ENCODE measurements at places on chromosomes 7 and 10. TPM values are rescaled to one million over a fixed set of nuclear protein-coding genes. Genes with fewer than 3 reads are reported as not detected.

- DNase-seq: no peak
Measured at GRCh38 chr10:50152792-50153272, 85.1 kb downstream of the WASHC2A start.

DNA sequence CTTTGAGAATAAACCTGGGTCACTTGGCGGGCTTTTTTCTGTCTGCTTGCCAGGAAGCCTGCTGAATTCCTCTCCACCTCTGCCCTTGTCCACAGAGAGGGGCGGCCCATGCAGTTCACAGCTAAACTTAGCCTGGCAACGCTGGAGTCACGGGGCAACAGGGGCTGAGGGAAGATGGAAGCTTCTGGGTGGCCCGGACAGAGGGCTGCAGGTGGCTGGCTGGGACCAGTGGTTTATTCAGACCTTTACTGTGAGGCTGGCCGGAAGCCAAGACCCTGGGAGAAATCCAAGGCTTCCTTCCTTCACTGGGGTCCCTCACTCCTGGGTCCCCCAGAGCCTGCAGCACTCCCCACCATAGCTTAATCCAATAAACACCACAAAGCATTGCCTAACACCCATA is 17.0 kb downstream of the ITPRIP start:
- no peak for DNase-seq

DNA sequence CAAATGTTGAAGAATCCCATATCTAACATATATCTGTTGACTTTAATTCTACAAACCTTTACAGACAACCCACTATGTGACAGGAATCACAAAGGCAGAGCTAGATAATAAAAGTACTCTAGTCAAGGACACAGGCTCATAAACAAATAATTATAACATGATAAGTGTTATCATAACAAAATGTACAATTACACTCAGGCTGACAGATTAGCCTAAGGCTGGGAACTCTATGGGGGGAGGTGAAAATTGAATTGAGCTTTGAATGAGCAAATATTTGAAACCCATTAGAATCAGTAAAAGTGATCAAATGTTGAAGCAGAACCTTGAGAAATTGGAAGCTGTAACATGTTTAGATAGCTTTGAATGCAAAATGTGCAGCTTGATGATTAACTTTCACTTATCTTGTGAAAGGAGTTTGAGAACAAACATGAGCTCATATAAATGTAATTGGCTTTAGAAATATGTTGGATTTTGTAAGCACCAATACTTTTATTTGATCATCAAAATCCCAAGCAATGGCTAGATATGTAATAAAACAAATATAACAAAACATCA is 970.2 kb downstream of the SORCS3 start:
- no peak for DNase-seq

The MMRN2 gene
- 18.5 TPM for polyA plus RNA-seq

The CRTAC1 gene
- 0.63 TPM for polyA plus RNA-seq

DNA sequence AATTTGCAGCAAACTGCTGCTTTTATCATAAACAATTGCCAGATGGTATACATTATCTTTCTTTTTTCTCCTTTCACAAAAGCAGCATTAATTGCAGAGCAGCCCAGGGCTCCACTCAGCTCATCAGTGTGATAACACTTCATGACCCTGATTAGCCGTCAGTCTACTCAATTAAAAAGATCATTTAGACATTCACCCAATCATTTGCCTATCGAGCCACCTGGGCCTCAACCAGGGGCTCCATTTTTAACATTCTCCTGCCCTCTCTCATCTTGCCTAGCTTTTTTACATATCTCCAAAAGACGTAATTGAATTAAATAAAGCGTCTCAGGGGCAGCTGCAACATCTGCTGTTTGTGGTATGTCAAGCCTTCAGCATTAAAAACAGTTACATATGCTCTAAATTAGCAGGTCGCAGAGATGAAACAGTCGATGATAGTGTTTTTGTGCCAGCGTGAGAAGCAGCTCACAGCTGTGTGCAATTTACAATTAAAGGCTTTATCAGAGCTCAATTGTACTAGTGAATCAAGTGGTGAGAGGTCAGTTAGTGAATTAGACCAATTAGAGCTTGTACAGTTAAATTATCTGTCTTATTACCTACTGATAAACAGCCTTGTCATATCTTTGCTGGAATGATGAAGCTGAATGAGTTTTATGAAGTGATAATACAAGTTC is 522.5 kb downstream of the ETV1 start:
- DNase-seq: no peak

The H2BK1 gene
- polyA plus RNA-seq: not detected

The LRRTM3 gene
- polyA plus RNA-seq: 2.2 TPM

The TRIL gene
- polyA plus RNA-seq: 24.3 TPM

The IMPDH1 gene
- polyA plus RNA-seq: 20.5 TPM

The LEP gene
- polyA plus RNA-seq: not detected

GRCh38 chr10:126661356-126661755 is 9.1 kb downstream of the C10orf90 start:
- no peak for DNase-seq

- no peak for DNase-seq
Measured at GRCh38 chr10:72611783-72612182, 14.1 kb downstream of the MICU1 start.

The PIK3CG gene
- 2.1 TPM for polyA plus RNA-seq

The PTF1A gene
- polyA plus RNA-seq: not detected

DNA sequence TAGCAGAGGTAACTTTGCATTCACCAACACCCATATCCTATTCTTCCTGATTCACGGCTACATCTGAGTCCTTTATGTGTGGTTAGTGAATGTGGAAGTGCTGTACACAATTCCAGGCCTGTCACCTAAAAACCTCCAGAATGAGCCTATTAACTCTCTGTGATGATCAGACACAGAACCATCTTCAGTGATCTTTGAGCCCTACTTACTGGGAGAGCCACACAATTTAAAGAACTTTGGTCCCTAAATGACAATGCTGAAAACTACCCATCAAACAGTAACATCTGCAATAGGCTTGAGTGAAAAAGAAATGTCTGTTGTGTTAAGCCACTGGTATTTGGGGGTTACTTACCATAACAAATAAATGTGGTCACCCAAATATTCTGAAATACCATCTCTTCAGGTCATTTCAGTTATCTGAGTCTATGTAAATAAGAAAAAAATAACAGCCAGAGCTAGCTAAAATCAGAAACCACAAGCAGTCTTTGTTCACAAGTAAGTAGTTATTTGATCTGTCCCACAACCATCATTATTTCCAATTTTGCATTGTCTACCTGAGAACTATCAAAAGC is 145.7 kb downstream of the HGF start:
- DNase-seq: no peak

The TMEM72 gene
- 0.18 TPM for polyA plus RNA-seq

- DNase-seq: no peak
Measured at GRCh38 chr10:25851548-25851947, 82.5 kb upstream of the MYO3A start.

- DNase-seq: no peak
Measured at GRCh38 chr10:54530299-54530698, 270.7 kb downstream of the PCDH15 start.

- no peak for DNase-seq
Measured at GRCh38 chr7:105764506-105764905, 111.9 kb downstream of the ATXN7L1 start.

GRCh38 chr7:18225067-18225466 is 197.4 kb upstream of the PRPS1L1 start:
- DNase-seq: no peak

The LIPJ gene
- polyA plus RNA-seq: not detected

The USP6NL gene
- polyA plus RNA-seq: 7.7 TPM

DNA sequence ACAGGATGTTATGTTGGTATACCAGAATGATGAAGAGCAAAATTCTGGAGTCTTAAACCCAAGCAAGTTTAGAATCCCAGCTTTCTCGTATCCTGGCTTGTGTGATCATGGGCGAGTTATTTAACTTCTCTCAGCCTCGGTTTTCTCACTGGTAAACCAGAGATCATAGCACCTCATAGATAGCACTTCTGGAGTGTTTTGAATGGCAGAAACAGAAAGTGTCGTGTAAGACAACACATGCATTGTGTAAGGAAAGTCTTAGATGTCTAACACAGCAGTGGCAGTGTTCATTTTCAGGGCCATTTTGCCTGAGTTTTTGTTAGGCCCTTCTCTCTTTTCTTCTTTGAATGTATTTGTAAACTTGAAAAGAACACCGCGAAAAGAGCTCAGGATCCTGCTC is 465.1 kb downstream of the AUTS2 start:
- DNase-seq: no peak

The HNRNPA2B1 gene
- polyA plus RNA-seq: 660 TPM

The VWDE gene
- 1.6 TPM for polyA plus RNA-seq

- no peak for DNase-seq
Measured at GRCh38 chr7:34677491-34677890, 19.5 kb downstream of the NPSR1 start.

GRCh38 chr7:16270844-16271243 is 150.5 kb downstream of the CRPPA start:
- no peak for DNase-seq

DNA sequence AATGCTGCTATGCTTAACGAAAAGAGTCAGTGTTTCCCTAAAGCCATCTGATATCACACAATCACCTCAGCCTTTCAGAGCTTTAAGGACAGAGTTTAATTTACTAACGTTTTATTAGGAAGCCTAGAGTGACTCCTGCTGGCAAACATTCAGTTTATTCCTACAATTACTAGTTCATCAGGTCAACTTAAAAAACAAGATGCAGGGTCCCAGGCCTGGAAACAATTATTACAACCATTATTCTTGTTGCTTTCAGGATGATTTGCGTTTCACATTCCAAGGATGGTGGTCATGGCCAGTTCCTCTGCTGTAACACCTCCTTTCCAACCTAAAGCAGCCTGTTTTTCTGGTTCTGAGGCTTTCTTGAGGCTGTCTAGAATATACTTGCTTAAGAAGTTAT is 1.5 kb upstream of the FAM53B start:
- no peak for DNase-seq

The KCND2 gene
- 1.2 TPM for polyA plus RNA-seq

- no peak for DNase-seq
Measured at GRCh38 chr10:81548160-81548559, 326.8 kb upstream of the NRG3 start.

The PTER gene
- polyA plus RNA-seq: 6.4 TPM

The RADIL gene
- polyA plus RNA-seq: 2.9 TPM

- DNase-seq: no peak
Measured at GRCh38 chr10:49287689-49288340, 11.2 kb upstream of the C10orf71 start.

GRCh38 chr10:18297659-18298058 is 157.4 kb downstream of the CACNB2 start:
- DNase-seq: no peak

The NAT16 gene
- polyA plus RNA-seq: not detected

GRCh38 chr7:74236284-74236683 is 17.9 kb downstream of the RFC2 start:
- no peak for DNase-seq

Measured in forelimb muscle (tissue), 1 donor.